ENCODE measurements at places on chromosomes 3 and 15.

GRCh38 chr3:5197470-5198312 lies 10.2 kb downstream of the EDEM1 start:
- DNase-seq: peak; percentile 68

DNA sequence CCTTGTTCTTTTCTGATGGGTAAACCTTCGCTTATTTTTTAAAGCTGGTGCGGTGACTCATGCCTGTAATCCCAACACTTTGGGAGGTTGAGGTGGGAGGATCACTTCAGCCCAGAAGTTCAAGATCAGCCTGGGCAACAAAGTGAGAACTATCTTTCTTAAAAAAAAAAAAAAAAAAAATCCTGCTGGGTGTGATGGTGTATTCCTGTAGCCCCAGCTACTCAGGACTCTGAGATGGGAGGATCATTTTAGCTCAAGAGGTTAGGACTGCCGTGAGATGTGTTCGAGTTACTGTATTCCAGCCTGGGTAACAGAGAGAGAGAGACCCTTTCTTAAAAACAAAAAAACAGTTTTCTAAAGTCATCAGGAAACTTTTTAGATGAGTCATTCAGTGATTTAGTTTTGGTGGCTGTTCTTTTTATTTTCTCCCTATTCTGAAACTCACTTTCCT lies 37.7 kb downstream of the SLMAP start:
- no peak for DNase-seq

DNA sequence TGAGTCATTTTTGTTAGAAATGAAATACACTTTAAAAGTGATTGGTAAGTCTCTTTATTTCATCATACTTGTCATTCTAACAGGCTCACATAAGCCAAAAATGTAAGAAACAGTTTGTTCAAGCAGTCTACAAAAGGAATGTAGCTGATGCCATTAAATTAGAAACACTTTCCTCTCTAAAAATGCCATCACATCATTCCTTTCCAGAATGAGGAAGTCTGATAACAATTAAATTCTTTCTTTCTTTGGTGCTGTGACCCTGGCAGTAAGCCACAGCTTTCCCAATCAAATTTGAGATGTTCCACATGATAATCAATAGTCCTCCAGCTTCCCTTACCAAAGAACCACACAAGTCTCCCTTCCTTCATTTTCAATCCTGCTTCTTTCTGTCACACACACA lies 9.4 kb upstream of the P2RY1 start:
- DNase-seq: no peak

GRCh38 chr3:34394978-34395748 lies 596.7 kb downstream of the PDCD6IP start:
- no peak for DNase-seq

DNA sequence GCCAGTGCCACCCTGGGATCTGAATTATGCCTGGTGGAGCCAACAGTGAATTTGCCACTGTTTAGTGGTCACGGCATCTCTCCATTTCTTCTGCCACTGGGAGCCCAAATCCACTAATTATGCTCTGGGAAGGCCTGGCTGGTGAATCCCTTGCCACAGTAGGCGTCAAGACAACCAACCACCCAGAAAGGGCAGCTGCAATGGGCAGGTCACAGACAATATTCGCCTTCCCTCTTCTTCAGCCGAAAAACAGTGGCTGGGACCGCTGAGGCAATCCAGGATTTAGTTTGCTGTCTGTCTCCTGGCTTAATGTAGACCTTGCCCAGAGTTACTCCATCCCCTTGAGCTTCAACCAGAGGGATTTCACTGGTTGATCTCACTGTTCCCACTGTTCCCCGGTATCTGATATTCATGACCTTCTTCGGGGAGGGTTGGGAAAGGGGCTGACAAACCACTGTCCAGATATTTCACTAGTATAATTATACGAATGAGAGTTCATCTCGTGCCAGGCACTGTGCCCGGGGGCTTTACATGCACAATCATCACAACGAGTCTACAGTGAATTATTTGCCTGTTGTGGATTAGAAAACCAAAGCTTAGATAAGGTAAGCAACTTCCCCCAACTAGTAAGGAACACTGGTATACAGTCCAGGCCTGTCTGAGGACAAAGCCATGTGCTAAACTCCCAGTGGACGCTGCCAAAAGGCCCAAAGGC lies 49.9 kb upstream of the RAB6B start:
- no peak for DNase-seq

DNA sequence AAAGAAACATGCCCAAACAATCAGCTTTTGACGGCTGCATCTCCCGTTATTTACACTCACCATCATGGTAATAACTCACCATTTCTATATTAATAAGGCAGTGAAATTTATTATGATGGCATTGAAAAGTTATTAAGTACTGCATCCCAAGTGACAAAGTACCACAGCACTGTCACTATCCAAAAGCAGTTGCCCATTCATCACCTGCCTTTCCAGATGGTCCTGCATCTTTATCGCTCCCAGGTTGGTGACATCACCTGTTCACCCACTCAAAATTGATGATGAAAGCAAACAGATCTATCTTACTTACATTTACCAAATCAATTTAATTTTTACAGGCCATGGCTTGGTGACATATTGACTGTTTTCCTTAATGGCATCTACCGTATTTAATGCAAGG lies 299.0 kb downstream of the MECOM start:
- no peak for DNase-seq

DNA sequence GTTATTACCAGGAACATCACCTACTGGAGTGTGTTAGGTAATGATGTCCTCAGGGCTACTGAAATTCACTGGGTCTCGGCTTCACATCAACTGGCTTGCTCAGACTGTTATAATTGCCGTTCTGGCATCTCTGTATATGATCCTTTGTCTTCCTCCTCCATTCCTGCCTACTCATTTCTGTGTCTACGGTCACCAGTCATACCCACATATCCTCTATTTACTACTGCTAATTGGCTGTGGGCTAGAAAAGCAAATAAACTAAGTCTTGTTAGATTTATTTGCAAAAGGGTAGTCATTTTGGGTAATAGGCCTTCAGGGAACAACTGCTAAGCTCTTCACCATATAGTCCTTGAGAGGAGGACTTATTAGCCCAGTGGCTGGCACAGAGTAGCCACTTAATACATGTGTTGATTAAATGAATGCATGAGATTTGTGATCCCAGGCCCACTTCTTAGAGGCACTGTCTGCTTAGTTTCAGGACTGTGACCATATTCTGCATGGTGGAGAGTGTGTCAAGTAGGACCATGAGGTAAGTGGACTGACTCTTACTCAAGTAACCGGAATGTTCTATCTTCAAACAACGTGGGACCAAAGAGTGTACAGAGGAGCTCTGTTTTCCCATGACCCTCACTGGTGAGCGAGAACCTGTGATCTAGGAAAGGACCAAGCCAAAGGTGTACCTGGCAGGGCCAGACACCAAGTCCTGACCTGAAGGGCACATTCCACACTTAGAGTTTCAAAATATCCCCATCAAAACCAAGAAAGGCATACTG lies 13.2 kb downstream of the ZDHHC3 start:
- no peak for DNase-seq

- no peak for DNase-seq
Observed at GRCh38 chr3:135844386-135844785, 121.1 kb upstream of the PPP2R3A start.

- no peak for DNase-seq
Observed at GRCh38 chr3:188077160-188077799, 76.7 kb upstream of the LPP start.

DNA sequence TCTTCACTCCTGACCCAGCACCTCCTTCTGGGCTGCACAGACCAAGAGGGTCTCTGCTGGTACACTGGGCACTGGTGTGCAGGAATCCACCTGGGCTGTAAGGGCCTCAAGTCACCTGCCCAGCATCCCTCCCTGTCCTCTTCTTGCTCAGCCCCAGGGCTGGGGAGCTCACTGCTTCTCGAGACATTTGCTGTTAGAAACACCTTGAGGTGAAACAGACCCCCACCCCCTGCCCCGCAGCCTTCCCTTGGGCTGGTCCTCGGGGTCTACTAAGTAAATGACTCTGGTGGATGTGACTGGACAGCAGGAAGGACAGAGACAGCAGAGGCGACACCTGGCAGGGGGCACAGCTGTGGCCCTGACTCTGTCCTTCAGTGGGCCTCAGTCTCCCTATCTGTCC lies 29.1 kb downstream of the LOXL1 start:
- no peak for DNase-seq

DNA sequence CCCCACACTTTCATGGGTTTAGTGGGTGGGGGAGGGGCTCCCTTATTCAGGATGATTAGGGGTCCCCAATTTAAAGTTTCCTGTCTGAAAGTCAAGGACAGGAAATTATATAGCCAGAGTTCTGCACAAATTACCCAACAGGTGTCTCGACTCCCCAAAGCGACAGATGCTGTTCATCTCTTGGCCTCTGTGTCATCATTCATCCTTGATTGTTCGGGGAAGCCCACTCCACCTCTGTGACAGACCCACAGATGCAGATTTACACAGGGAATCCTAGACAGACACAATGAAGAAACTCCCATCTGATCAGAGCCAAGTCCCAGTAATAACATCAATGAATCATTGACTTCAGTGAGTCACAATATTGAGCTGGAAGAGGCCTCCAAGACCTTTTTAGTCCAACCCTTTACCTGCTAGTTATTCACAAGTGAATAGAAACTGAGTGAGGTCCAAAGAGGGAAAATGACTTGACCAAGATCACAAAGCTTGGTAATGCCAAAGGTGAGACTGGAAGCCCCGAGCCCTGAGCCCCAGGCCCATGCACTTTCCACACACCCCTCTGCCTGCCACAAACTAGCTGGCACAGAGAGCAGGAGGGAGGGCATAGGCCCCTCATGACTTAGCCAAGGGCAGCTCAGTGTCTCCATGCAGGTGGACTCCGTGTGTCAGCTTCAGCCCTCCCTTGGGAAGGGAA lies 7.9 kb upstream of the SRP14 start:
- DNase-seq: no peak

DNA sequence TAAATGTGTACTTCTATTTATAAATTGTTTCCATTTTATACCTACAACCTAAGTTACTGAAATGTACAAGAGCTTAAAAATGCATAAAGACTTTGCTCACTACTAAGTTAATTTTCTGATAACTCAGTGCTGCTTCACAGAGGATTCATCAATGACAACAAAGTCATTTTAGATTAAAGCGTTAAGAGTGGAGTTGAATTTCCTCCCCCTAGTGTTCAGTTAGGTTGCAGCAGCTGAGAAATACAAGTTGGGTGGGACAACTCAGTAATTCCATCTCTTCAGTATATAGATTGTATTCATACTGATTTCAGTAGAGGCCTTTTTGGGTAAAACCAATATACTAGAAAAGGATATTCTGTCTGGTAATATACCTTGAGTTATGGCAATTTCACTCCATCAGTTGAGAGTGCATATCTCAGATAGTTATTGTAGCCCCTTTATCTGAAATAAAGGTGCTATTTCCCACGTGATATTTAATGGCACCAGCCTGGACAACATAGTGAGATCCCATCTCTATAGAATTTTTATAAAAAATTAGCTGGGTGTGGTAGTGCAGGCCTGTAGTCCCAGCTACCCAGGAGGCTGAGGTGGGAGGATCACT lies 6.9 kb upstream of the RPL35A start:
- DNase-seq: no peak

Measured in HL-60 (cell line).